SK-N-MC (cell line): ENCODE measurements at places on chromosomes 5 and 9.

GRCh38 chr5:43192558-43193180, 644 bp downstream of the NIM1K start:
- DNase-seq, result no peak

GRCh38 chr5:1212881-1213280, 11.5 kb downstream of the SLC6A19 start:
- DNase-seq, result no peak

GRCh38 chr5:97454015-97454414, 271.0 kb upstream of the RIOK2 start:
- DNase-seq, result no peak

DNA sequence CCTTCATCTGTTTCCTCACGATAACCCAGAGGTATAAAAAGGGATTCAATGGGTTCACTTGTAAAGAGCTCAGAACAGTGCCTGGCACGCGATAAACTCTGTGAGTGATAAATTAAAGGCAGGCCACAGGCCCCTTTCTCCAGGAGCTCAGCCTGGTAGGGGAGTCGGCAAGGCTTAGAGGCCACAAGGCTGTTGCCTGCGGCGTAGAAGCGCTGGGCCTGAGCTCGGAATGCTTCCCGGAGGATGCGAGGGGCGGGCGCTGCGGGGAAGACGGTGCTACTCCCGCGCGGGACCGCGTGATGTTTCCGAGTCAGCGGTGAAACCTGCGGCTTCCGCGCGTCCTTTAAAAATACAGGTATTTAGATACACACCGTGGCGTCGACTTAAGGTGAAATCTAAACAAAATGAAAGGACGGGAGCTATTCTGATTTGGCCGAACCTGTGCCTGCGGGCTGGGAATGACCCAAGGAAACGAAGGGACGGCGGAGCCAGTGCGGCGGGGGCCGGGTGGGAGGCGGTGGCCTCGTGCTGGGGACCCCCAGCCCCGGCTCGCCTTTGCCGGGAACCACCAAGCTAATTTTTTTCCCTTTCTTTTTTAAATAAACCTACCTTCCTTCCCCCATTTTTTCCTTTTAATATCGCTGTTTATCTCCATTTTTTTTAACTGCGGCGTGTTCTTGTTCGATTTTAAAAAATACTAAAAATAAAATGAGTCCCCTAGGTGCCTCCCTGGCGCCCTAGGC, 6.2 kb downstream of the NKX2-5 start:
- DNase-seq, result no peak

GRCh38 chr5:78537821-78538220, 110.8 kb downstream of the LHFPL2 start:
- DNase-seq, result no peak

DNA sequence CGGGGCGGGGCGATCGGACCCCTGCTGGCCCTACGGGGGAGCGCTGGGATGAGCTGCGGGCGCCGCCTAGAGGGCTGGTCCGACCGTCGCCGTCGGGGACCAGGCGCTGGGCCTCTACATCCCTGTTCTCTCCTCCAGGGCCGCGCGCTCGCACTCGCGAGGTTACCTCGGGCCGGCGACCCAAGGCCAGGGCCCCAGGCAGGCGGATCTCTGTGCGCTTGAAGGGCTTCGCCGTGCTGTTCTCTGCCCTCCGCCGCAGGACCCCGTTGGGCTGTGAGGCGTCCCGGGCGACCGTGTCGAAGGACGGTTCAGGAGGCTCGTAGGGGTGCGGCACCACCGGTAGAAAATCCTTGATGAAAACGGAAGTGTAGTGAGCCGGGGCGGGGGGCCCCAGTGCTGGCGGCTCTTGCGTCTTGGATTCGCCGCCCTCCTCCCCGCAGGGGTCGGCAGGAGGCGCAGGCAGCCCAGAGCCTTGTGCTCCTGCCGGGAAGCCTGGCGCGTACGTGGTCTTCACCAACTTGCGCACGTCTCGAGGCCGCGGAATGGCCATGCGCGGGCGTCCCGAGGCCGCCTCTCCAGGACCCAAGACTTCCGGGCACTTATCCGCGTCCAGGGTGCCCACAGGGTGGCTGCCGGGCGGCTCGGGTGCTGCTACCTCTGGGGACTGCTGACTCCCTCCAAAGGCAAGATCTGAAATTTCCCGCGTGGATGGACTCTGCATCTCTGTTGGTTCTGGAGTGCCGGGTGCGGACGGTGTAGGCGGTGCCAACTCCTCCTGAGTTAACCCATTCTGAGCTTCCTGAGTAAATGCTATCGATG, 2.0 kb downstream of the PROB1 start:
- no peak for DNase-seq

GRCh38 chr5:138438003-138438723, 694 bp upstream of the REEP2 start:
- no peak for DNase-seq

GRCh38 chr9:93066978-93067603, 8.6 kb downstream of the SUSD3 start:
- DNase-seq, result no peak

DNA sequence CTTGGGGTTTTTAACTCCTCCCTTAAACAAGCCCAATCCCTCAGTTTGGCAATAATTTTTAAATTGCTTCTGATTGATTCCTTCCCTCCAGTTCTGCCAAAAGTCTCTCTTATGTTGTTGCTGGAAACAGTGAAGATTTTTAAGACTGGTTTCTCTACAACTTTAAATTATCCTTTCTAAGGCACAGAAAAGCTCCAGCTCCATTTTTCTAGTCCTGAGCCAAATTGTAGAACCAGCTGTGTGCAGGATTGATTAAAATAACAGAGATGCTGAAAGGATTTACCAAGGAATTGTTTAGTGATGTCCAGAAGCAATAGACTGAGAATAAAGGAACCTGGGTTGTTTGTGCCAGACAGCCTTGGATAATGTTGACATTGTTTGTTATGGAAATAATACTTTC, 111.3 kb downstream of the NUDT12 start:
- DNase-seq, result no peak
